ENCODE measurements at places on chromosomes 2 and 18.

DNA sequence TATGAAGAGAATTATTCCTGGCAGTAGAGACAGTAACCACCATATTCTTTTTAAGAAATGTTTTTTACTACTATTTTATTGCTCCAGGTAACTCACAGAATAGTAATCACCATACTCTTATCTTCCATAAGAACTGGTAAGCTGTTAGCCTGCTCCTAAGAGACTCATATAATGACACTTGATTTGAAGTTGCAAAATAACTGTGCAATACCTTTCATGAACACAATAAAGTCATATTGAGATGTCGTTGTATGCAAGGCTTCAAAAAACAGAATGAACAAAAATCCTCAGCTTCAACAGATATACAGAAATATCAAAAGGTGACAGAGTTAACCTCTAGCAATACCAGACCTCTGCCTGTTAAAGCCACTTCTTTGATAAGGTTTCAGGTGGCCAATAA is 360.1 kb downstream of the NBAS start:
- no peak for DNase-seq

- DNase-seq, result no peak
Measured at GRCh38 chr2:120320318-120320851, 25.6 kb upstream of the INHBB start.

DNA sequence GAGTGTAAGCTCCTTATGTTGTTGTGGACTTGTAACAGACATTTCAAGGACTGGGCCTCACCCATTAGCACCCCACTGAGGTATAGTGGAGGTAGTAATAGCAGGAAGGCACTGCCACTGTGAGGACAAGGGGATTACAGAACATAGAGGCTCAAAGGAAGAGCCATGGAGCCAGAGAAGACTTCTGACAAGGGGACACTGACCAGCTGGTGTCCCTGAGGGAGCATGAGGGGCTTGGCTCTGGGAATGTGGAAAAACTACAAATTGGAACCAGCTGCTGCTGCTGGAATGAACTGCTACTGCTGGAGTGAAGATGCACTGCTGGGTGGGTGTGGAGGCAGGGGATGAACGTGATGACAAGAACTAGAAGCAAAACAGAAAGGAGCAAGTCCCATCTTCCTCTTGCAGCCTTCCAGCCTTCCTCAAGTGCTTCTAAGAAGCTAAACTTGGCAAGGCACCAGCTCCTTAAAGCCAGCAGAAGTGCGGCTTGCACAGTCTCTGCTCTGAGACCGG is 167.3 kb upstream of the NOSTRIN start:
- no peak for DNase-seq

DNA sequence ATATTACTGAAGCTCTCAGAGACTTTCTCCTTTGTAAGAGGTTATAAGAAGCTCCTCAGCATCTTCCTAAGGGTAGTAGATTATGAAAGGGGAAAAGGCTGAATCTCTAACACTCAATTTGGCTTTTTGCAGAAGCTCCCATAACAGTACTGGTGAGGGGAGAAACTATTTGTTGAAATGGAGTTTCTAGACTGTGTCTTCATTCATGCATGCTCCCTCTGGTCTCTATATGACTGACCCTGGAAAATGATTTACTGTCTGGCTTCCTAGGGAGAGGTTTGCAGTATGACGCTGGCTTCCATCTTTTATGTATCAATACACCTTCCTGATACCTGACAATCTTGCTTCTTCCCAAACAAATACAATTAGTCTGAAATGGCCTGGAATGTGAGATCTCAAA is 63.9 kb downstream of the LDAH start:
- DNase-seq, result no peak

GRCh38 chr2:234422981-234423431 is 73.9 kb downstream of the ARL4C start:
- DNase-seq, result peak; percentile 54

DNA sequence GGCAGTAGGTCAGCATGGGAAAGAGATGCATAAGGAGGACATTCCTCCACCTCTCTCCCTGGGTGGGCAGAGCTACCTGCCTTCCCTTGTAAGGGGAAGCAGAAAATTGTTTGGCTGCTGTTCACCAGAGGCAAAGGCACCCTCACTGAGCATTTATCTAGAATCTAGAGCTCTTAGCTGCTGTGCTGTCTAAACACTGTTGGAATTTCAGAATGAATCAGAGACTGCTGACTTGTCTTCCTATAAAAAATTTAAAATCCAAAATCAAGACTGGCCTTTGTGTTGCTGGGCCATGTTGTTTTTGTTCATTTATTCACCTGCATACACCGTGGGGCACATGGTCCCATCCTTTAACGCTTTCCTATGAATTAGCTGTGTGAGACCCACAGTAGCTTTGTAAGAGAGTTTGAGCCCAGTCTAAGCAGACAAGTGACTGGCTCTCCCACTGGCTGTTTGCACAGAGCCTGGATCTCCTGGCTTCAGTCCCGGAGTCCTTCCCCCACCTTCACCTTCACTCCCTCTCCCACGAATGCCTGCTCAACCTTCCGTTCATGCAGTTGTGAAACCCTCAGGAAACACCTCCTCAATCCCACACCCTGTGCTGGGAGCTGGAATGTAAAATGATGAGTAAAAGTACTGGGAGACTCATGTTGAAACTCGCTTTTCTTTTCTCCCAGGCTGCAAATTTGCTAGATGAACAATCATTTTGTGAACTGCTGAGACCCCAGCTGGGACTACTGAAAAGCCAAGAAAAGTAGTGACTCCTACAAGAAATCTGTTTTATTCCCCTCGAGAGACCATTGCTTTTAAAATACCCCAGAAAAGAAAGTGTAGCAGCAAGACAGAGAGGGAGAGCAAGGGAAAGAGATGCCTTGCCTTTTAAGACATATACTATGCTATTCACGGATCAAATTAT is 76.2 kb downstream of the FAM168B start:
- no peak for DNase-seq

DNA sequence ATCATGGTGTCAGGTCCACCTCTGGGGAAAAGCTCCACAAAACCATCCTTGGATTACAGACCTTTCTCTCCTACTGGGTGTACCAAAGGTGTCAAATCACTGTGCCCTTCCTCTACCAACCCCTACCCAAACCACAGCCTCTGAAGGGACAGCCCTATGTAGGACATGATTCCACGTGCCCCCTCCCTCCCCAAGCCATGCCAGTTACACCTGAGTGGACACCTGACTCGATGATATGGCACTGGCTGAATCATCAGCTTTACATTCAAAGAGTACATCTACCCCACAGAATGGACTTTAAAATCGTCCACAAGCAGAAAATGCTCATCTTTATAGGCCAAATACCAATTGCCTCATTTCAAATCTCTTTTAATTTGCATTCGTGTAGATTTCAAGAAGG is 26.0 kb downstream of the TRABD2A start:
- no peak for DNase-seq

GRCh38 chr2:10385501-10385900 is 62.6 kb downstream of the ODC1 start:
- DNase-seq, result no peak

GRCh38 chr2:178998539-178998938 is 51.4 kb downstream of the CCDC141 start:
- DNase-seq, result no peak

GRCh38 chr2:222398446-222398885 is 25.9 kb upstream of the SGPP2 start:
- DNase-seq, result no peak

GRCh38 chr2:107936433-107937359 is 49.6 kb upstream of the SLC5A7 start:
- no peak for DNase-seq

GRCh38 chr2:231244382-231245248 is 46.2 kb downstream of the ARMC9 start:
- no peak for DNase-seq

- no peak for DNase-seq
Measured at GRCh38 chr2:60213865-60214625, 339.4 kb downstream of the BCL11A start.

- DNase-seq, result no peak
Measured at GRCh38 chr2:86439879-86440630, 1.1 kb upstream of the KDM3A start.

DNA sequence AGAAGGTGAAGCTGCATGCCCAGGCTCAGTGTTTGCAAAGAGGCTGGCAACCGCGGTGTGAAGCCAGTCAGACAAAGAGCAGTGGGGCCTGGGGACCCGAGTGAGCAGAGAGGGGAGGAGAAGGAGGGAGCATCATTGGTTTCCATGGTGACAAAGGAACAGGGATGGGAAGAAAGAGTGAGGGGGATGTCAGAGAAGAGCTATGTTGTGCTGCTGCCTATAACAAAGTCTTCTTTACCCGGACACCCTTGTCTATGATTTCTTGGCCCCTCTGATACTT is 14.5 kb downstream of the TMEM247 start:
- no peak for DNase-seq

- DNase-seq, result no peak
Measured at GRCh38 chr2:173130496-173131465, 55.1 kb downstream of the MAP3K20 start.

- DNase-seq, result peak; percentile 34
Measured at GRCh38 chr2:136384531-136385303, 266.8 kb upstream of the CXCR4 start.

DNA sequence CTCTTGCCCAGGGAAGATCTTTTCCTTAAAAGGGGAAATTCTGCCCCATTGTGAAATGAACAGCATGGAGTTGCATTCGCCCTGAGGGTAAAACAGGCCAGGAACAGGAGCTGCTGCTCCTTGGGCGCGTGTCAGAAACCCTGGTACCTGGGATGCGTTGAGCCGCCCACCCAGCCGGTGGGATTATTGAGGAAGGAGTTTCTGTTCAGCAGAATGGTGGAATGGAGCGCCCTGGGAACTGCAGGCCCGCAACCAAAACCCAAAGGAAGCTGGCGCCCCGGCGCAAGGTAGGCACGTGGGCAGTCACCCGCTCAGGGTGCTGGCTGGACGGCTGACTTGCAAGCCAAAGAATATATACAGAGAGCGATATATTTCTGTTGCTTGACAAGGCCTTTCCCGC is 73.5 kb downstream of the MTCL1 start:
- DNase-seq, result no peak

- DNase-seq, result no peak
Measured at GRCh38 chr18:7221424-7222155, 9.3 kb upstream of the LRRC30 start.

DNA sequence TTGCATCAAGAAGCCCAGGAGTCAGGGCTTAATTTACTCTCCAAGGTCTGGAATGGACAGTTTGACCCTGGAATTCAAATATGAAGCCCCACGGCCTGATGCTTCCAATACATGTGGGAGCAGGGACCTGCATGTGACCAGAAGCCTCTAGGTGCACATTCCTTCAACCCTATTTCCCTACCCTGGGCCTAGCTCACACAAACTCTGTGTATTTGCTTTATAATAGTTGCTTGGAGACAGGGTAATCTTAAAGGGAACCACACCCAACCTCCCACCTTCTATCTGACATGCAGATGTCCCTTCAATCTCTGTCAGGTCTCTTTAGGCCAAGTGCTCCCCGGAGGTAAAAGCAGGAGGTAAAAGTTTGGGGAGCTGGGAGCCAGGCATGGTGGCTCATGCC is 55.4 kb upstream of the PPP1CB start:
- DNase-seq, result no peak

GRCh38 chr2:197891897-197892442 is 87.6 kb downstream of the PLCL1 start:
- DNase-seq, result no peak

DNA sequence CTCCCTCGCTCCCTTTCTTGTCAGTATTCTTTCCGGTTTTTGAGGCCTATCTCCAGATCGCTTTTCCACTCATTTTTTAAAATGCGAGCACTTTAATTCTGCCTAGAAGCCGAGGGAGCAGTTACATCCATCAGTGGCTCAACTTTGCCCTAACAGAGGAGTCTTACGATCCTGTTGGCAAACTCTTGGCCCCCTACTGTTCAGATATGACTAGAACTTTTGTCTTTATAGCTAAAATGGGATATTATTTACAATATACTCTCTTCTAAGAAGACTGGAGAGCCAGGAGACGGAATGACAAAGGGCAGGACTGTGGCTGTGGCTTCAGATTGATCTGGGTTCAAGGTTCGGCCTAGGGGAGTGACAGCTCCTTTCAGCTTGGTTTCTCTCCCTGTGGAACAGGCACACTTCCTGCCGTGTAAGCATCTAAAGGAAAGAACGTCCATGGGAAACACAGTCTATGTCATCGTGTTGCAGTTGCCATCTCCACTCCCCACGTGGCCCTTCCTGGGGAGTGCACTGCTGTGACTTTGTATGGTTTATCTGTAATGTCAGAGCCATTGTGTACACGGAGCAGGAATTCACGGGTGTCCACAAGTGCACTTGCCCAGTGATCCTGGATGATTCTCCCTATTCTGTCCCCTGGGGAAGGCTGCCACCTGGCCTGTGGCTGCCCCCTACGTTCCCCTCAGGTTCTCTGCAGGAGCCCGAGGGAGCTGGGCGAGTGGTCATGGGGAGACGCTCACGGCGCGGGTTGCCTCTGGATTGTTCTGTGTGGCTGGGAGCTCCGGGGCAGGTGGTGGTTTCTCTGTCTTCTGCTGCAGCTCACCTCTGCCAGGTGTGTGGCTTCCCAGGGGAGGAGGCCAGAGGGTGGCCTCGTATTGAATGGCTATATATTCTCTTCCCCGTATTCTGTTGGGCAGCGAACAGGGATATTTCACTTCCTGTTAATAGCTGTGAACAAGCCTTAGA is 222.0 kb downstream of the LDLRAD4 start:
- DNase-seq, result no peak

DNA sequence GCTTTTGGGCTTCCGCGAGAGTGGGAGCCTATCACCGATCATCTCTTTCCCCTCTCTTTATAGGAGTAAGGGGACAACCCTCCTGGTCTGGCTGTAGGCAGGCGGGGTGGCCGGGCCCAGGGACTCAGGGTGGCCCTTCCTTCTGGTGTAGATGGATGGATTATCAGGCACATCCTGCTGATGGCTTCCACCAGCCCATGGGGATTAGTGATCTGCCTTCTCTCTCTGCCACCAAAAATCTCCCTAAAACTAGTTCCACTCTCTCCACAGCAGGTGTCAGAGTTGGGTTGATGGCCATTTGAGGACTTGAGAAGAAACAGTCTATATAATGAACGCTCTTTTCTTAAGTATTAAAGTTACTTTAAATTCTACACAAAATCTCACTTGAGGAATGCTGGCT is 37.4 kb downstream of the NCK2 start:
- DNase-seq, result no peak

DNA sequence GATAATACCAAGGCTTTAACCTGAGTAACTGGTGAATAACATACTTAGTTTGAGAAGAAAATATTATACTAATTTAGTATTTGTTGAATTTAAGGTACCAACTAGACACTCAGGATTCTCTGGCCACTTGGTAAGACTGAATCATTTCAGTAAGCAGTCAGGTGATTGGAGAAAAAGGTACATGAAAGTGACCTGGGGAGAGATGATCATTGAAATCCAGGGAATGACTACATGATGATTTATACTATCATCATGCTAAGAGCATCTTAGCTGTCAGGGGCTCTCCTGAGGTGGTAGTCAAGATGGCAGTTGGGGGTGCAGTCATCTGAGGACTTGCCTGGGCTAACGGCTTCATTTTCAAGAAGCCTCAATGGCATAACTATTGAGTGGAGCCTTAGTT is 571.2 kb upstream of the ACVR2A start:
- DNase-seq, result no peak

Measured in stimulated activated CD4-positive, alpha-beta T cell treated with anti-CD3 and anti-CD28 coated beads, Interleukin-2, amount 100 ng/mL, for 4 hours (primary cell).